ENCODE measurements at places on chromosomes 5 and 9.
A peak's percentile ranks its signal among the peaks of the same experiment; 100 is the strongest.

DNA sequence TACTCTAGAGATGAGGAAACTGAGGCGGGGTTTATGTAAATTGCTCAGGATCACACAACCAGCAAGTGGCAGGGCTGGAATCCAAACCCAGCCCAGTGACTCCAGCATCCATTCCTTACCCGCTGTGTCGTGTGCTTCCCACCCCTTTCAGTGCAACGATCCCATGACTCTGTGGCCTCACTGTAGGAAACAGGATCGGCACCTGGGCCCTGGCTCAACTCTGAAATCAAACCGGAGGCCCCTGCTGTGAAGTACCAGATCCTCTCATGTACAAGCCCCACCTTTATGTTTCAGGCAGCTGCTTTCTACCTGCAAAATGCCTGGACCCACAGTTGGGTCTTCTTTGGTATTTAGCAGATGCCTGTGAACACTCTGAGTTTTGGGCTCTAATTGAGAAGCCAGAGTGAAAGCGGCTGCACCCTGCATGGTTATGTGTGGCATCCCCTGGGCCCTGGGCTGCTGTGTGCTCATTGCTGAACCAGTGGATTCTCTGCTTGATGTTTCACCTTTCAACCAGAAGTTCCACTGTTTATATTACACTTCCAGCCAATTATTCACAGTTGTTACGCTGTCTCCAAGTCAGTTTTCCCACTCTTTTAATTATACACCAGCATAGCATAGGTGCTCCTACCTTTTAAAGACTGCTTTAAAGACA, 36.7 kb downstream of the ABLIM3 start:
- no peak for DNase-seq

DNA sequence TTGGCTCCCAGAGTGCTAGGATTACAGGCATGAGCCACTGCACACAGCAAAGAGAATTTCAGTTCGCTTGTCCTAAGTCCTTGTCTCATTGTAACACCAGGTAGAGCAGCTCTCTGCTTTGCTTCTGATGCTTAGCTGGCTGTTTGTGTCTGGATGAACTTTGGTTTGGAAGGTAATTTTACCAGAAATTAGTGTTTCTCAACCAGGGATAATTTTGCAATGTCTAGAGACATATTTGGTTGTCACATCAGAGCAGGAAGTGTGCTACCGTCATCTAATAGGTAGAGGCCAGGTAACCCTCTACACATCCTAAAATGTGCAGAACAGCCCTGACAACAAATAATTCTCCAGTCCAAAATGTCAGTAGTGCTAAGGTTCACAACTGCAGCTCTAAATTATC, 108.8 kb downstream of the SNX18 start:
- no peak for DNase-seq

DNA sequence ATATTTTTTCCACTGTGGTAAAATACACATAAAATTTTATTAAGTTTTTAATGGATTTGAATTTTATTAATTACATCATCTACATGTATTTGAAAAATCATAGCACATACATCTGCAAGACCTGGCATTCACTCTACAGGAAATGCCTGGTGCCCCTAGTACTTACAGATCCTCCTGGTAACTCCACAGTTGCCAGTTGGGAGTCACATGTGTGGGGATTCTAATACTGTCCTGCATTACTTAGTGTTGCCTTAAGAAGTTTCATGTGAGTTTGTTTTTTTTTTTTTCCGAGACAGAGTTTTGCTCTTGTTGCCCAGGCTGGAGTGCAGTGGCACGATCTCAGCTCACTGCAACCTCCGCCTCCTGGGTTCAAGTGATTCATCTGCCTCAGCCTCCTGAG, 18.1 kb downstream of the KDM3B start:
- no peak for DNase-seq

GRCh38 chr9:76595645-76596044, 136.7 kb downstream of the GCNT1 start:
- no peak for DNase-seq

GRCh38 chr9:12797037-12797436, 22.2 kb downstream of the LURAP1L start:
- no peak for DNase-seq

DNA sequence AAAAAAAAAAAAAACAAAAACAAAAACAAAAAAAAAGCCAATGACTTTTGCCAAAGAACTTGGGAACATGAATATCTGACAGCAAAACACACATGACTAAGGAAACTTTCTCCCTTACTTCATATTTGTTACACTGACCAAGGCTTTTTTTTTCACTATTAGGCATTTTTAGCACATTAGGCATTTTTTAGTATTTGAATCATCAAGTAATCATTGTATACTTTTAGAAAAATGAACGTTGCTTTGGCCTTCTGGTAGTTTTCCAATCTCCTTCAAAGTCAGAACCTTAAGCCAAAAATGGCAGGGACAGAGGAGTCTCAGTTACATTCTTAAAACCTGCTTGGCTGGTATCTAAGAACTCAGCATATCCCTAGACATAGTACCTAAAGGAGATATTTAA, 19.3 kb downstream of the NREP start:
- no peak for DNase-seq

- DNase-seq: no peak
These were observed 126.8 kb downstream of the PDE8B start for GRCh38 chr5:77337246-77337645.

GRCh38 chr9:21841133-21841532, 38.7 kb downstream of the MTAP start:
- no peak for DNase-seq

- DNase-seq: peak; percentile 33
These were observed 704 bp downstream of the SPARC start for GRCh38 chr5:151685749-151686673.

- no peak for DNase-seq
These were observed 433.5 kb downstream of the CDH18 start for GRCh38 chr5:19554524-19554923.

- peak; percentile 75 for DNase-seq
These were observed 208.5 kb downstream of the ROR2 start for GRCh38 chr9:91741522-91741921.
